ENCODE measurements at places on chromosomes 11 and 22.

- no peak for DNase-seq
These were observed 7.6 kb downstream of the XBP1 start for GRCh38 chr22:28792491-28793383.

DNA sequence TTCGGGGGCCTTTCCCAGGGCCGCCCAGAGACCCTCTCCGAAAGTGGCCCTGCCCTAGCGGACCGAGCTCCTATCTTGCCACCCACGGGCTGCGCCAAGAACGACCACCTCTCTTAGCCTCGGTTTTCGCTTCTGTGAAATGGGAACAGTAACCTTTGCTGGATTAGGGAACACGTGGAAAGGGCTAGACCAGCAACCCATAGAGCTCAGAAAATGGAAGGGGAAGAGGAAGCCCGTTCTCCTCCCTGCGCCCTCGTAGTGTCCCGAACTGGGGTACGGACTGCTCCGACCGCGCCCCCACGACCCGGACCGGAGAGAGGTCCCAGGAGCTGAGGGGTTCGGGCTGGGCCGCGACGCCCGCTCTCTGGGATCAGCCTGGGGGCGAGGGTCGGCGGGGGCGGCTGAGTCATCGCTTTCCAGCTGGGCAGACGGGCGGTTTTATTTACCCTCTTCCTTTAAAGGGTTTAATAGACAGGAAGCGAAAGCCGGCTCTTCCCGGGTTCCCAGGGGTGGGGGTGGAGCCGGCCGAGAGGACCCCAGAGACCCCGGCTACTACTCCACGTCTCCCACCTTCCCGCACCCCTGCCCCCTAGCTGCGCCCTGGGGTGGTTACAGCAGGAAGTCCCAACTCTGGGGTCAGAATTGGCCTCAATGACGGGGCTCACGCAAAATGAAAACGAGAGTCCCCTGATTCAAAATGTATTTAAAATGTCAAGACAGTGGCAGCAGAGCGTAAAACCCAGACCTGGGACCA lies 907 bp upstream of the PHLDA2 start:
- peak; percentile 59 for DNase-seq

GRCh38 chr11:119155733-119156492 lies 7.1 kb downstream of the ABCG4 start:
- DNase-seq, result no peak

- DNase-seq, result no peak
These were observed 16.6 kb downstream of the IL10RA start for GRCh38 chr11:118002541-118003423.

- DNase-seq, result peak; percentile 79
These were observed at the start of the genes NLRP14 and ZNF214 for GRCh38 chr11:7020183-7020917. Gene NLRP14 (plus strand): TSS chr11:7020479. CDS start chr11:7038587, 18,108 bp downstream. Gene ZNF214 (minus strand): TSS chr11:7020346. CDS start chr11:7002835, 17,511 bp downstream.

DNA sequence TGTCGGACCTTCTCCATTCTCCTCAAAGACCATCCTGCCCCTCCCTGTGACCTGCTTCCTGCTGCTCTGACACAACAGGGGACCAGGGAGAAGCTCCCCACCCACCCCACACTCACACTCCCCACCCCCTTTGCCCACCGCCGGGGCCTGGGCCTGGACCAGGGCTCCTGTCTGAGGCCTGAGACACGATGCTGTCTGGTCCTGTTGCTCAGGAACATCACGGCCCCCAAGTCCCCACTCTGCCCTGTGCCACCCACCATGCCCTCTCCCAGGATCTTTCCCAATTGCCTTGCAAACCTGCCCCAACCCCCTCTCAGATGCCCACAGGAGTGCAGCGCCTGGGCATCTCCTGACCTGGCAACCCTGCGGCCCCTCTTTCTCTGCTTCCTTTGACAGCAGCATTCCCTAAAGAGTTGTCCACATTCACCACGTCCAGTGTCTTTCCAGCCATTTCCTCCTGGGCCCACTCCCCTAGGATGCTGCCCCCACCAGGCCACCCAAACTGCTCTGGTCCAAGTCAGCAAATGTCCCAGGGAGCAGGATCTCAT lies 10.8 kb downstream of the CSF2RB start:
- DNase-seq, result no peak

- peak; percentile 34 for DNase-seq
These were observed 252.7 kb downstream of the TMEM135 start for GRCh38 chr11:87290304-87290922.

Measured in foreskin keratinocyte (primary cell).